ENCODE measurements at places on chromosomes 2 and 18.
A peak's percentile ranks its signal among the peaks of the same experiment; 100 is the strongest.

GRCh38 chr2:166092889-166093288 lies 34.9 kb downstream of the SCN1A start:
- DNase-seq, result no peak

GRCh38 chr2:240217431-240218301 lies 77.2 kb upstream of the OTOS start:
- no peak for DNase-seq

GRCh38 chr2:76953733-76954347 lies 568.3 kb downstream of the LRRTM4 start:
- no peak for DNase-seq

- DNase-seq, result no peak
These were observed 89.2 kb upstream of the CD226 start for GRCh38 chr18:70036771-70037347.

GRCh38 chr2:150371044-150371818 lies 116.2 kb downstream of the RND3 start:
- DNase-seq, result no peak

DNA sequence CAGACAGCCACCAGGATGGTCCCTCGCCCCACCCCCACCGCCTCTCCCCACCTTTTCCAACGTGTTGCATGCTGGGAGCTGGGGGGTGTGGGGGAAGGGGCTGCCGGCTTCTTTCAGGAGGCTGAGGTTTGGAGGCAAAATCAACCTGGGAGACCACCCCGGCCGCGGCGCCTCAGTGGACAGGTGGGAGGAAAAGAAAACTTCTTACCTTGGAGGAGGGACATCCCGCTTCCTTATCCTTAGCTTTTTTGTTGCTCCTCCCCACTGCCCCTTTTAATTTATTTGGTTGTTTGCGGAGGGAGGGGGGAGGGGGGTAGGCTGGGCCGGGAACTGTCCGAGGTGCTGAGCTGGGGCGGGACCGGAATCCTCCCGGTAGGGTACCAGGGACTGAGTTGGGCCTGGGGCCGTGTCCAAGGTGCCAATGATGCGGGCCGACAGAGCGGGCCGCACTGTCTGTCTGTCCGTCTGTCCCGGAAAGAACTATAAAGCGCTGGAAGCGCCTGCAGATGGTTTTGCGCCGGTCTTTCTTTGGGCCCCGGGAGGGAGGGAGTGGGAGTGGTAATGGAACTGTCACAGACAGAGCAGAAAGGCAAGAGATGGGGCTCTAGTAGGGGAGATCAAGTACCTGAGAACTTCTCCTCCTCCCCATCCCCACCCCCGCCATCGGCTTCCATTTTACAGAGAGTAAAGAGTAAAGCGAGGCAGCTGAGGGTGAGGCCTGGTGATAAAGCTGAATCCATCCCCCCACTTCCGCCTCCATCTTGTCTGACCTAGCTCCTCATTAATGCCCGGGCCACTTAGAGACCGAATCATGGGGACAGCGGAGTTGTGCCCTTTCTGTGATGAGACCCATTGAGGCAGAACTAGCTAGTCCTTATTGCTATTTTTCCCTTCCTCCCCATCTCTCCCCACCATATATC lies 2.4 kb downstream of the CDK5R2 start:
- DNase-seq, result peak; percentile 46

DNA sequence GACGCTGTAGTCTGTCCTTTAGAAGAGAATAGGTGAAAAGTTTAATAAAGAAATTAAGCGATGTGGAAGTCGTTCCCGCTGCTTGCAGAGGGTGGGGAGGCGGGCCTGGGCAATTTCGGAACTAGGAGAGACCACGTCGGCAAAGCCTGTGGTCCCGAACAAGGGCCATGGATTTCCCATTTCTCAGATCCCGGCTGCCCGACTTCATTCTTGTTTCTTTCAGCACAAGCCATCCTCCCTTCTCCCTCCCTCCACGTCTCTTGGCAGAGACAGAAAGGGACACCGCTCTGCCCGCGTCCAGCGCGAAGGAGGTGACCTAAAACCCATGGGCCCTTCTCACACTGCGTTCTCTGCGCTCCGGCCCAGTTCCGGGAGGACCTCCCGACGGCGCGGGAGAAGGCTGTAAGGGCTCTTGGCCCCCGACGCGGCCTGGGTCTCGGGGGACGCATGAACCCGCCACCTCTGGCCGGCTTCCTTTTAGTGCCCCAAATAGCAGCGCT lies 2.2 kb upstream of the BCL2L11 start:
- DNase-seq, result no peak

DNA sequence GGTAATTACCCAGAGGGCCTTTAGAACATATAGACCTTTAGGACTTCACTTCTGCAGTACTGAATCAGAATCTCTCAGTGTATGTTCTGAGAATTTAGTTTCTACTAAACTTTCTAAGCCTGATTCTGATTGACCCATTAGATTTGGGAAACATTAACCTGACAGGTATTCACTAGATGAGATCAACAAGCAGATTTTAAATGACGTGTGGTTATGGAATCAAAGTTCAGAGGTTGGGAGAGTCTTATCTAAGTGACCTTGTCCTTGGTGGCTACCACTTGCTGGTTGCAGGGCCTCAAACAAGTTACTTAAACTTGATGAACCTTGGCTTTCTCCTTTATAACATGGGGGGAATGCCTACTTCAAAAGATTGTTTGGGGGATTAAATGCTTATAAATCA lies 198.7 kb downstream of the PDE11A start:
- DNase-seq, result no peak

DNA sequence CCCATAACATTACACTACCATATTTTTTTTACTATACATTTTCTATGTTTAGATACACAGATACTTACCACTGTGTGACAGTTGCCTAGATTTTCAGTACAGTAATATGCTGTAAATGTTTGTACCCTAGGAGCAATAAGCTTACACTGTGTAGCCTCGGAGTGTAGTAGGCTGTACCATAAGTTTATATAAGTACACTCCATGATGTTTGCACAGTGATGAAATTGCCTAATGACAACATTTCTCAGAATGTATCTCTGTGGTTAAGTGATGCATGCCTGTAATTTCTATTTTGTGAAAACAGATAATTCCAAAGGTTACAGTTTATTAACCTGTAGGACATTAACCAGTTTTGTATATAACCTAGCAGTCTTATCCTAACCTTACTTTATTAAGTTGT lies 128.1 kb upstream of the RBMS1 start:
- no peak for DNase-seq

- no peak for DNase-seq
These were observed 559.5 kb upstream of the GCFC2 start for GRCh38 chr2:76270096-76270710.

GRCh38 chr2:205903549-205904129 lies 182.3 kb downstream of the INO80D start:
- no peak for DNase-seq

DNA sequence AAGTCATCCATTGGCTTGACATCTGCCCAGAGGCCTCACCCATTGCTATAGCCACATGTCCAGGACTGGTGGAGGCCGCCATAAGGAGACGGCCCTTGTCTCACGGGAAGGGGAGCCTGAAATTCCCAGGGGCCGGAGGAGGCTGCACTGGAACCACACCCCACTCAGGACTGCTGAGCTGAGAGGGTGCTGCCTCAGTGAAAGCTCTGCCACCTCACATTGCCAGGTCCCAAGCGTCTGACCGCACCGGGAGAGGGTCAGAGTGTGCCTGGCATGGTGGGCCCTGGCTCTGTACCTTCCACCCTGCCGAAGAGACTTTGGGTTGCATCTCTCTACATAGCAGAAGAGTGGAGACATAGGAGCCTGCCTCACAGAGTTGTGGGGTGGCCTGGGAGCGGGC lies 134.1 kb upstream of the GLI2 start:
- DNase-seq, result no peak

DNA sequence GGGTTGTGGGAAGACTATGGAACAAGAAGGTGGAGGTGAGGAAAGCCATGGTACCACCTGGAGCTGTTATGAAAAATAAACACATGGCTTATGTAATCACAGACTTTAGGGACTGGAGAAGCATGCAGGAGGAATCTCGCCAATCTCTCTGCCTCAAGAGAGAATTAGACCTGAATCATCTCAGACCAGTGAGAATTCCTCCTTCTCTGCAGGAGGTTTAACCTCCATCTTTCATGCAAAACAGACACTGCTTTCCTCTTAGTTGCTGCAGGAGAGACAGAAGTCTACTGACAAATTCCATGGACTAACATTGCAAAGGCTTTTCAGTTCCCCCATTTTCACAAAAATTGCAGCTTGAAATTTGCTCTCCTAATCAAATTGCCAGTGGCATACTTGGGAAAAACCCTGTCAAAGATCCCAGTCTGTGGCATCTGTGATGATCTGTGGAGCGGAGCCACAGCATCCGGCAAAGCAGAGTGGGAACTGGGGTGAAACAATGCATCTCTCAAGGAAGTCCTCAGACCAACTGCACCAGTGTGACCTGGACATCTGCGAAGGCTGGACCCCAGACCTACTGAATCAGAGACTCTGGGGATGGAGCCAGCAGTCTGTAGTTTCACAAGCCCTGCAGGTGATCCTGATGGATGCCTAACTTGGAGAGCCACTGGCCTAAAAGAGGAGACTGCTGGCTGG lies 28.6 kb upstream of the NCKAP5 start:
- no peak for DNase-seq

DNA sequence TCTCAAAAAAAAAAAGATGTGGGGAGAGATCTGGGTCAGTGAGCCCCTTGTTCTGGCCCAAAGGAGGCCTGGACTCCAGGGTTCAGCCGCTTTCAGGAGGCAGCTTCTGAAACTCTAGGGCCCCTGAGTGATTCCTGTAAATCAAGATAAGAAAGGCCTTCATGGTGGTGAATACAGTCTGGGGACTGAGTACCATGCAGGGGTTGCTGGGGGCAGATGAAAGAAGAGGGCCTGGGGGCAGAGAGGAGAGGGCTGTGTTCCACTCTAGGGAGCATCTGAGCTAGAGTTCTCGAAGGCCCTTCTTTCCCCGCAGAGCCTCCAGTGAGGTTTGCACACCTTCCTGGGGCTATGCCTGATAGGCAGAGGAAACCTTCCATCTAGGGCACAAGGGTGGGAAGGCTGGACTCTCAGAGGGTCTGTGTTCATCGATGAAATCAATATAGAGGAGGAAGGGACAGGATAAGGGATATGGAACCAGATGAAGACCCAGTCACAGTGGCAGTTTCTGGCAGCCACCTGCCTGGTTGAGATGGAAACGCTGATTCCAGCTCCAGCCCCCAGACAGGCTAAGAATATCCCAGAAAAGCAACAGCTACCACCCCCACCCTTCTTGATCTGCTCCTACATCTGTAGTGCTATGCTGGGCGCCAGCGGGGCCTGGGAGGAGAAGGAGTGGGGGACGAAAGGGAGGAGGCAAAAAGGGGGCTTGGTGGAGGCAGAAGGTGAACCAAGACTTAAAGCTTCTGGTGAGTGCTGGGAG lies 4.7 kb upstream of the CDK5R2 start:
- no peak for DNase-seq

DNA sequence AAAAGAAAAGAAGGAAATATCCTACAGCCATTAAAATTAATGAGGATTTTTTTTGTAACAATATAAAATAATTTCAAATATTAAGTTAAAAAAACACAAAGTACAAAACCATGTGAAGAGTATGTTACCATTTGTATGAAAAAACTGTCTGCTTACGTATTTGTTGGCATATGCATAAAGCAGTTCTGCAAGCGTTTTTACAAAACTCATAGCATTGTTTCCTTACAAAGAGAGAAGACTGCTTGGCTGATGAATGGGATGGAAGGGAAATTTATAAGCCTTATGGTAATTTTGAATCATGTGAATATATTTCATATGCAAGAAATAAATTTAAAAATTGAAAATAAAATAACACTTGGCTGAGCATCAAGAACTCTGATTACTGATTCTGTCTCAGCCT lies 63.1 kb downstream of the METTL4 start:
- no peak for DNase-seq

GRCh38 chr2:98240786-98241398 lies 105.4 kb upstream of the CNGA3 start:
- no peak for DNase-seq

DNA sequence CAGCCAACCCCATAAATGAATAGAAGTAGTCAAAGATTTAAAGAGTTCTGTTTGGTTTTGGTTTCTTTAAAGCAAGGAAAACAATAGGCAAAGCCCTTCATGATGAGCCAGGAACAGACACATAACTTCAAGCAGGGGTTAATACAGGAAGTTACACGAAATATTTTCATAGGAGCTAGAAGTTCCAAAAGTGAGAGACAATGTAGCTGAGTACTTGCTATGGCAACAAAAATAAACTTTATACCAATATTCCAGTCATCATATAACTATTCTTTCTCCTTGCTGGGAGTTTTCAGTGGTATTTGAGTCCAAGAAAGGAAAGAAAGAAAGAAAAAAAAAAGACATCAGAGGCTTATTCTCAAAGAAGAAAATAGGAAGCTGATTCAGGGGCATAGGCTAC lies 56.2 kb downstream of the COBLL1 start:
- no peak for DNase-seq

- no peak for DNase-seq
These were observed 68.0 kb upstream of the SMAD7 start for GRCh38 chr18:49018554-49019445.

GRCh38 chr2:120231974-120232635 lies 8.9 kb upstream of the TMEM185B start:
- DNase-seq, result no peak

DNA sequence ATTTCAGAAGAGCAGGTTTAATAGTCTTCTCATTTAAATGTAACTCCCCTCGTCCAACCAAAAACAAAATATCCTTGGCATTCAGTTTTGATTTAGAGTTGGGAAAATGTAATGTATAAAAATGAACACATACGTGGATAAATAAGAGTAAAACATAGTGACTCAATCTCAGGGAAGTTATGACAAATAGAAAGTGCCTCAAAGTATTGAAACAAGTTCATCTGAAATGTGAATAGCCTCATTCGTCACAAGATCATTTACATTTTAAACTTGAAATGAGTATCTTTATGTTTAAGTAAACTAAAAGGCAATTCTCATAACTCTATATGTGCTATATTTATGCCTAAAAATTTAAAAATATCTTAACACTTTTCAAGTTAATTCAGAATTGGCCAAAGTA lies 122.2 kb upstream of the SMAD7 start:
- DNase-seq, result no peak

GRCh38 chr2:196823750-196824522 lies 14.8 kb upstream of the C2orf66 start:
- peak; percentile 17 for DNase-seq

- DNase-seq, result no peak
These were observed 210.9 kb upstream of the PKDCC start for GRCh38 chr2:41836948-41837347.

- no peak for DNase-seq
These were observed 59.0 kb upstream of the LAPTM4A start for GRCh38 chr2:20110383-20110782.

DNA sequence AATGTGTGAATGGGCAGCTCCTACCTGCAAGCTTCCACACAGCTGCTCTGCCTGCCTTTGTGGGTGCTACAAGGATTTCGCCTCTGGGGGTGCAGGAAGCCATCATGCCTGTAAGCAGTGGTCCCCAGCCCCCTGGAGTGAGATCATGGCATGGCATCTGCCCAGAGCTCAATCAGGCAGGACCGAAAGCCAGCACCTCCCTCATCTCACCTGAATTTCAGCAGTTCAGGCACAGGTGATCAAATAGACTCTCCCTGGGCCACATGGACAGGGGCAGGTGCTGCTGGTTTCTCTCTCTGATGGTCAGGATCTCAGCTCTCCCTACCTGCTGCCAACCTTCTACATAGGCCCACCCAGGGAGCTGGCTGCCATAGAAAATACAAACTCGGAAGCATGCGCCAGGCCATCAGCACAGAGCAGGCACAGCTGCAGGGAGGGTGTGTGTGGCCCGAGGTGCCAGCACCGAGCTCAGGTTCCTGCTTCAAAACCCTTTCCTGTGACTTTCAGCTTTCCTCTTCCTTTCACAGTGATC lies 133.2 kb upstream of the ID2 start:
- DNase-seq, result no peak

GRCh38 chr18:41713969-41714825 lies 240.8 kb upstream of the PIK3C3 start:
- DNase-seq, result no peak

- DNase-seq, result no peak
These were observed 86.4 kb downstream of the LOXHD1 start for GRCh38 chr18:46570666-46571065.
